ENCODE measurements at places on chromosomes 7 and 10. TPM values are rescaled to one million over a fixed set of nuclear protein-coding genes. Genes with fewer than 3 reads are reported as not detected.

POU6F2 gene
- total RNA-seq, result 3.3 TPM

SPDYE2 gene
- not detected for total RNA-seq

CH25H gene
- 0.82 TPM for total RNA-seq

CFAP70 gene
- 0.82 TPM for total RNA-seq

GJD4 gene
- total RNA-seq, result not detected

ICA1 gene
- total RNA-seq, result 42.4 TPM

ABCC2 gene
- 0.41 TPM for total RNA-seq

BICC1 gene
- total RNA-seq, result 4.5 TPM
